ENCODE measurements at places on chromosomes 4 and X. TPM values are rescaled to one million over a fixed set of nuclear protein-coding genes. Genes with fewer than 3 reads are reported as not detected.

P2RY4 gene
- total RNA-seq: 0.13 TPM

XAGE2 gene
- not detected for total RNA-seq

DNA sequence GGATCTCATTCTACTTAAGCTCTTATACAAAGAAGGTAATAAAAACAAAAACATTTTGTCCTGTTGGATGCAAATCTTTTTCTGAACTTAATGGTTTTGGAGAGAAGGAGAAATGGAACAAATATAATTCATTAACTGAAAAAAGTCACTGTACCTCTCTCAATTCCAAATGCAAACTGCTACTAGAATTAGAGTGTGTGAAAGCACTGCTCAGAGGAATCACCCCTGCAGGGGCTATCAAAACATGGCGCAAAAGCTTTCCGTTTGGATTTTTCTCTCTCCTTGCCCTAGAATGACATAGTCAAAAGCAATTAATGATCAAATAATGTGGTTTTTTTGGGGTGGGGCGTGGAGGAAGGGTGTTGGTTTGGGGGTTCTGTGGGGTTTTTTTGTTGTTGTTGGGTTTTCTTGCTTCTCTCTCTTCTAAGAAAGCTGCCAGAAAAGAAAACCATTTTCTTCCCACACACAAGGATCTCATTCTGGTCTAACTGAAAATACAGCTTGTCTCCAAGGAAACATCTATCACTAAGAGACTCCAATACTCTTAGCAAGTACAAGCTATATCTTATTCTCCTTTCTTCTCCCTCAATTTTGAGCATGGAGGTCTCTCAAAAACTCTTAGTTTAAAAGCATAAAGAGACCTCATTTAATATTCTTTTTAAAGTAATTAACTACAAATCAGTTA is 41.6 kb downstream of the USP46 start:
- DNase-seq: no peak

DNA sequence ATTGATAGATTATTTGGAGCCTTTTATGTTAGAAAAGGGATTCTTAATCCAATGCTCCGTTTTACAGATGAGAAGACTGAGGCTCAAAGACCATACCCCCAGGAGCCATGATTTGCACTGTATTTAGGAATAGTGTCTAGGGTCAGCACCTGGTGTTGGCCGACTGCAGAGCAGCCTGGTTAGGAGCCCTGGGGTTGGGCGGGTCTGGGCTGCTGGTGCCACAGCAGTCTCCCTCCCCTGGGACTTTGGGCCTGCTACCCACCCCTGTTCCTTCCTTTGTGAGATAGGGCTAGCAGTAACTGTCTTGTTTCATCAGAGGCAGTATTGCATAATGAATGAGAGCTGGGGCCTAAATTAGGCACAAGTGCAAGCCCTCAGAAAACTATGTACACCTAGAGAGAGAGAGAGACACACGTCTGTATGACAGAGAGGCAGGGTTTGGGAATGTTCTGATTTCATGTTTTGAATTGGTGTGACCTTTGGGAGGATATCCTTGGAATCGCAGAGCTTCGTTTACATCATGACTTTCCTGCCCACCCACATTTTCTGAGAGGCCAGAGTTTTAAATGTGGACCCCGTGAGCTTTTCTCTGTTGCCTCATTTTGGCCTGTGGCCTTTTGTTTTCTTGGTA is 111.7 kb downstream of the PTTG2 start:
- DNase-seq: no peak

DNA sequence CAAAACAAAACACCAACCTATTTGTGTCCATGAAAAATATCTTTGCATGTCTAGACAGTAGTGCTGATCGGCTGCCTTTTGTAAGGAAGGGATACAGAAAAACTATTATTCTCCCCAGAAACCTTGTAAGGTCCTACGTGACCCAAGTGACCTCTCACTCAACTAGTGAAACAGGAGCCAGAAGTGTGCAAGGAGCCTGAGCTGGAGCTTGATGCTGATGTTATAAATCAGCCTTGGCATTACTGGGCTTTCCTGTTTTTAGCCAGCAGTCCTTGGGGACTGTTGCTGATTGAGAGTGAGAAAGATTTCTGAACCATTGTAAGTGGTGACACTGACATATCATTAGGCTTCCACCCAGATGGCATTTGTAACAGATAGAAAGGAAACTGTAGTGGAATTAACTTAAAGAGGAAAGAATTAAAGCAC is 100.8 kb upstream of the LIMCH1 start:
- no peak for DNase-seq

DNA sequence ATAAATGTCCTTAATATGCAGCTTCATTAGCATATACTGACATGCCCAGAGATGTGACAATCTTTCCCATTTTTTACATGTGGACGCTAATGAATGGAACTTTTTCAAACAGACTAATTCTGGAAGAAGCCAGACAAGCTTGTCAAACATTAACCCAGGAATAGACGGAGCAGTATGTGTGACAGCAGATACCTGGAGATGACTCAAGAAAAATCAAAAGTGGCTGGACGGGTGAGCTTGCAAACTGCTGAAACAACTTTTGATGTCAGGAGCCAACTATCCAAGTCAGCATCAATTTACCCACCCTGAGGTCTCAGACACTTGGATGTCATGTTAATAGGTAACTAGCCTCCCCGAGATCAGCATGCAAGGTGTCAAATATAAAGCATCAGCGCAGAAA is 183.0 kb downstream of the PACRGL start:
- DNase-seq: no peak

GRCh38 chr4:41644288-41644914 is 104.1 kb downstream of the PHOX2B start:
- no peak for DNase-seq

CSN1S1 gene
- total RNA-seq: not detected

DNA sequence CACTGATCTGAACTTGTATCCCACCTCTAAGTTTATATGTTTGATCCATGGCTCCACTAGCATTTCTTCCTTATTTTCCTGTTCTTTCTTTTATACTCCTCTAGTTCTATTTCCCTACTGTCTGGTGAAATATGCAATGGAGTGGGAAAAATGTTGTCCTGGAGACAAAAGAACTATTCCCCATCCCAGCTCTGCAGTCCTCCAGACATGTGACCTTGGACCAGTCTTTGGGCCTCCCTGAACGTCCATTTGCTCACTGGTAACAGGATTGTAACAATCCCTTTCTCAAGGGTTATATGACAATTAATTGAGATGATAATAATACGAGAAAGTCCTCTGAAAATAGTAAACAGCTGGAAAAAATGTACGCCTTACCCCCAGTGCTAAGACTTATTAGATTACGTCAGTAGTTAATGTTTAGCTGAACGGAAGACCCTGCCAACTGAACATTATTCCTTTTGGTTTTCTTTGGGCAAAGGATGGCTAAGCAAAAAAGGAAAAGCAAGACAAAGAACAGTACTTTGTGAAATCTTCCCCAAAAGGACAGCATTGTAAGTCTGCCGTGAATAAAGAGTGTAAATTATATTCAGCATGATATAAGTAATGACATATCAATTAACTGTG is 302.3 kb upstream of the PPARGC1A start:
- DNase-seq: no peak

AFF2 gene
- total RNA-seq: not detected

- no peak for DNase-seq
Measured at GRCh38 chr4:76867377-76867776, 30.6 kb downstream of the SOWAHB start.

GRCh38 chr4:152571770-152572169 is 35.9 kb upstream of the FBXW7 start:
- no peak for DNase-seq

DNA sequence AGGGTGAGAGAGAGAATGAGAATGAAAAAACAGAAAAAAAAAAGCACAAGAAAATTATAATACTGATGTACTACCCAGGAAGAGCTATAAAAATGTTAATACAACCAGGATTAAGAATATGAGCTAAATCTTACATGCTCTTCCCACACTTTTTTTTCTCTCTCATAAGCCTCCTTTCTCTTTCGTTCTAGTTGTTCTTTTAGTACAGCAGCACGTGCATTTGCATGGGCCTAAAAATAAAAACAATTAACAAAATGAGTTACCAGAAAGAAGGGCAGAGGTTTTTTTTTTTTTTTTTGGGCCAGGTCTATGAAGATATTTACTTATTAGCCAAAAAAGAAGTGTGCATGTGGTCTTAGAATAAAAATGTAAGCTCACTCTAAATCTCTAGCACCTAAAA is 105.5 kb downstream of the NEK1 start:
- DNase-seq: no peak

- no peak for DNase-seq
Measured at GRCh38 chrX:65894133-65894532, 145.7 kb downstream of the VSIG4 start.
